ENCODE measurements at places on chromosomes 3 and 15.

DNA sequence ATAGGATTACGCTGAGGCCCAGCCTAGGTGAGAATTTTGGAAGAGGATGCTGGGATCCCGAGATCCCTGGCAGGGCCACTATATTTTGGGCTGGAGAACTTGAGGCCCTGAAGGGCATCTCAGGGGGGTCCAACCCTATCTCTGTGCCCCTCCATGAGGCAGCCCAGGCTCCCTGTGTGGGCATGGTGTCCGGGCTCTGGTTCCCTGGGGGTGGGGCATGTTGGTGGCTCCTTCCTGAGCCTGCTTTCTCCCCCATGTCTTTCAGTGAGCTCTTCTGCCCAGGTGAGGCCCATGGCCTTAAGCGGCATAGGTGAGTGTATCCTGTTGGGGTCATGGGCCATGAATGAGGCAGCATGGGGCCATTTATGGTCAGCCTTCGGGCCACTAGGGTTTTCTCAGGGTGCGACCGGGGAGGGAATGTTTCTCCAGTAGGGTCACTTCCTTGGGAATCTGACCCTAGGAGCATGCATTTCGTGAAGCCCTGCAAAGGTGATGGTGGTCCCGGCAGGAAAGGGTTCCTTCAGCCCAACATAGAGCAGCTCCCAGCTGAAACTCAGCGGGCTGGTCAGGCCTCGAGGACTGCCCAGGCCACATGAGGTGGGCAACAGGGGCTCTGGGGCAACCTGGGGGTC, 191.3 kb downstream of the UBE3A start:
- no peak for DNase-seq

- no peak for DNase-seq
Observed at GRCh38 chr3:77535116-77535515, 495.2 kb downstream of the ROBO2 start.

GRCh38 chr15:60803059-60803458, 324.1 kb upstream of the ICE2 start:
- DNase-seq: no peak

- DNase-seq: peak; percentile 13
Observed at GRCh38 chr3:78143000-78143399, 1103.1 kb downstream of the ROBO2 start.

DNA sequence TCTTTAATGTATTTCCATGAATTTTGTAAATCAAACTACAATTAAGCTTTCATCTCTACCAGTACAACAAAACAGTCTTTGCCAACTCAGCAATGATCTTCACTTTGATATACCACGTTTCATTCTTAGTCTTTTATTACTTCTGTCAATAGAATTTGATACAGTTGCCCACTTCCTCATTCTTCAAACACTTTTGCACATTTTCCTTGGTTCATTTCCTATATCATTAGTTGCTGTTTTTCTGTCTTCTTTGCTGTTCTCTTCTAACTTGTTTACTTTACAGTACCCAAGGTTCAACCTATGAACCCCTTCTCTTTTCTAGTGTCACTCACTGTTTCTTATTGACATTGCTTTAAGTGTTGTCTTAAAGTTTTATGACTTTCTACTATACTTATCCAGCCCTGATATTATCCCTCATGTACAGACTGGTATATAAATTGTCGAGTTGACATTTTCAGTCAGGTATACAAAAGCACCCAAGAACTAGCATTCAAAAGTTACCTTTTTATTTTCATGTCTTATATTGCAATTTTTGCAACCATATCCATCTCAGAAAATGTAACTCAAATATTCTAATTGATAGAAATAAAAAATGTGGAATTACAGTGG, 903.1 kb downstream of the NSUN3 start:
- DNase-seq: no peak

DNA sequence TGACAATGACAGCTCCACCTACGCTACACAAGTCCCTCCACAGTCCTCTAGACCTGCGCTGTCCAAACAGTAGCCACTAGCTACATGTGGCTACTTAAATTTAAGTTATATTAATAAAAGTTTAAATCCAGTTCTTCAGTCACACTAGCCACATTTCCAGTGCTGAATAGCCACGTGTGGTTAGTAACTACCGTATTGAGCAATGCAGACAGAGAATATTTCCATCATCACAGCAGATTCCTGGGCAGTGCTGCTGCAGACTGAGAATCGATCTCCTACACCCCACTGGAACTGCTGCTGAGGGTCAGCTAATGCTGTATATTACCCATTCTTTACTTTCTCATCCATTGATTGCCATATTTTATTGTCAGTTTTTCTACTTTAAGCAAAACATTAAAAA, 40.9 kb downstream of the HDC start:
- DNase-seq: peak; percentile 4

GRCh38 chr3:32844914-32845313, 27.1 kb downstream of the TRIM71 start:
- DNase-seq: no peak

DNA sequence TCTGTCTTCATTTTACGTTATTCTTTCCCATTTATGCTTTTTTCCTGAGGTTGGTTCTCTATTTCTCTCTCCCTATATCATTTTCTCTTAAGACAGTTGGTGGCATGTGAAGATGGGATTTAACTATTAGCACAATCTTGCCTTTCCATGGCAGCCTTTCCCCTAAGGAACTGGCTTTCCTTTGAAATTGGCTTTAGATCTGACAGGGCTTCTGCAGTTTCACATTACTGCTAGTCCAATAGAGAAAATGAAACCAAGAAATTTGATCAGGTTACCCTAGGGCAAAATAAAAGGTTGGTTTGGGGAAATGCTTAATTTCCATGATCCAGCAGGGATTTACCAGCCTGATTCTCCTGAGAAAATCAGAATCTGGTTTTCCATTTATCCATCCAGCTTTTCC, 22.7 kb upstream of the CHL1 start:
- no peak for DNase-seq

GRCh38 chr3:46847744-46848143, 15.5 kb downstream of the MYL3 start:
- no peak for DNase-seq

DNA sequence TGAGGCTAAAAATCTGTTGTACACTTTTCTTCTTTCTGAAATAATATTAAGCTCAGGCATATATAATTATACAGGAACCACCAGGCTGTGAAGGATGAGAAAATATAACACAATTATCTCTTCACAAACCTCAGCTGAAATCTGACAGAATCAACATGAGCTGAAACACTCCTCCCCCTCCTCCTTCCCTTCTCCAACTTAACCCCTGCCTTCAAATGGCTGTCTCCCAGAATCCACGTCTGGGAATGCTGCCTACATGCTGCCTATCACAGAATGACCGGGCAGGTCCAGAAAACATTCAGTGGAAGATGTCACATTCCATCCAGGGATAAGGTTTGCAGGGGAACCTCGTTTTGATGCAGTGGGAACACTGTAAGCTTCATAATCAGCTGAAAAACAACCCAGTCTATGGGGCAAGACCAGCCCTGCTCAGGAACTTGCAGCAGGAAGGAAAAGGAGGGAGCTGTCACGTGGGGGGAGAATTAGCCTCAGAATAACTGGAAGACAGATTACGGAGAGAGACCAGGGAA, 44.0 kb upstream of the SEMA6D start:
- DNase-seq: no peak

- DNase-seq: no peak
Observed at GRCh38 chr3:171150945-171151344, 124.4 kb upstream of the SLC2A2 start.

DNA sequence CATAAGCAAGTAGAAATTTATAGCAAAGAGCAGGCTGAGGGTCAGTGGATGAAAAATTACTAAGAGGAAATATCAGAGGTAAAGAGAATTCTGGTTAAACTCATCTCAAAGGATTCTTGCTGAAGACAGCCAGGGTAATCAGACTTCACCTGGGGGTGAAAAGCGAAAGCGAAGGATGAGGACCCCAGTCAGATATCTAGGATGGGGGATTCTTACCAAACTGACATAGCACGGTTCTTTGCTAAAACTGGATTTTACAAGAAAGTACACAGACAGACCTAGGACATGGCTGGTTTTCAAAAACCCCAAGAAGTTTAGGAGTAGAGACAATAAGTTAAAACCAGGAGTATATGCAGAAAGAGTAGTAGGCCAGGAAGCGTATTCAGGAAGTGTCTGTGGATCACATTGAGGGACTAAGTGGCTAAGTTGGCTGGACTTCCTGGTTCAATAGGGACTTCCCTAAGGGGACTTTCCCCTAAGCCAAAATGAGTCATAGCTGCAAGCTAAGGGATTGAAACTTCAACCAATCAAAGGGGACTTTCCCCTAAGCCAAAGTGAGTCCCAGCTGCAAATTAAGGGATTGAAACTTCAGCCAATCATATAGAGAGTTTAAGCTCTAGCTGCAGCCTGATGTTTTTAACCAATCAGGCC, 2.4 kb upstream of the CFAP91 start:
- DNase-seq: peak; percentile 62

GRCh38 chr15:85589851-85590250, 204.9 kb downstream of the KLHL25 start:
- DNase-seq: peak; percentile 29

- no peak for DNase-seq
Observed at GRCh38 chr3:141602706-141603105, 115.9 kb downstream of the RASA2 start.

DNA sequence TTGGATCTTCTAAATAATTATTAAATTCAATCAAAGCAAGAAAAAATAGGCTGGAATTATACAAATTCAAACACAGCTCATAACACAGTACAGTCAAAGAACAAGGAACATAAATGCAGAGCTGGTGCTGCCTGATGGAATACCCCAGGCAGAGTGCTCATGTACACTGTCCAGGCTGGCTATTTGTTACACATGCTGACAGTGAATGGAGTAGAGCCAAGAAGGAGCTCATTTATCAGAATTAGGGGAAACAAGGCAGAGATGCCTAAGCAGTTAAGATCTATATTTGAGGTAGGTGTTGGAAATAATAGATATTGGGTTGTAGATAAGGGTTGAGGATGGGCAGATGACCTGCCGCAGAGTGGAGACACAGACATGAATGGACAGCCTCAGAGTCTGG, 788.2 kb upstream of the ARPP21 start:
- no peak for DNase-seq

- DNase-seq: no peak
Observed at GRCh38 chr3:186058225-186058624, 50.7 kb downstream of the ETV5 start.

GRCh38 chr15:75197062-75197630, 4.5 kb upstream of the C15orf39 start:
- DNase-seq: no peak

DNA sequence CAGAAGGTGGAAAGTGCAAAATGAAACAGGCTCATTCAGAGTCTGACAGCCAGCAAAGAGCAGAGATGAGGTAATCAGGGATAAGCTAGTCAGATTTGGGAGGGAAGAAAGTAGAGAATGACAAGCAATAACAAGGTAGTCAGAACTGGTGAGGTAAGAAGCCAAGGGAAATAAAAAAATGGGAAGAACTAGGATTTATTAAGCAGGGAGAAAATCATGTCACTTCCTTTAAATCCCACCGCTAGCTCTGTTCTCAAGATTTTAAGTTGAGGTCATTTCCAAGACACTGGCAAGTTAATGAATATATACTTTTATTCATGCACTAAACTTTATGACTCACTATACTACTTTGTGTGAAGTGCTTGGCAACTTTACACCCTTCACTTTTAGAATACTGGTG, 1106.8 kb downstream of the IGSF11 start:
- no peak for DNase-seq

DNA sequence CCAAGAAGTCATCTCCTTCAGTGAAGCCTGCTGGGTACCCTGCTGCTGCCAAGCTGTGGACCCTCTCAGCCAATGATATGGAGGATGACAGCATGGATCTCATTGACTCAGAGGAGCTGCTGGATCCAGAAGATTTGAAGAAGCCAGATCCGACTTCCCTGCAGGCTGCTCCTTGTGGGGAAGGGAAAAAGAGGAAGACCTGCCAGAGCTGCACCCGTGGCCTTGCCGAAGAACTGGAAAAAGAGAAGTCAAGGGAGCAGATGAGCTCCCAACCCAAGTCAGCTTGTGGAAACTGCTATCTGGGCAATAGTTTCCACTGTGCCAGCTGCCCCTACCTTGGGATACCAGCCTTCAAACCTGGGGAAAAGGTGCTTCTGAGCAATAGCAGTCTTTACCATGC, 13.7 kb upstream of the ANP32A start:
- no peak for DNase-seq

DNA sequence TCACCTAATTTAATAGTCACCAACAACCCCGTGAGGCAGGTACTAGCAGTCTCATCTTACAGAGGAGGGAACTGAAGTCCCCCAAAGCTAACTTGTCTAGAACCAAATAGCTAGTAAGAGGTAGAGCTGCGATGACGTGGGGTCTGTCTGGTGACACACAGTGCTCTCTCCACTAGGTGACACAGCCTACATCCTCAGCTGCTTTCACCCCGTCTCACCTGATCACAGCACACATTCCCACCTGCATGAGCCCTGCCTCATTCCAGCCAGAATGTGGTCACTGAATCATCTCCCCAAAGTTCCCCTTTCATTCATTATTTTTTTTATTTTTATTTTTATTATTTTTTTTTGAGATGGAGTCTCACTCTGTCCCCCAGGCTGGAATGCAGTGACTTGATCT, 21.3 kb upstream of the MAGEF1 start:
- no peak for DNase-seq

- DNase-seq: no peak
Observed at GRCh38 chr3:57956833-57957174, 51.4 kb upstream of the FLNB start.

DNA sequence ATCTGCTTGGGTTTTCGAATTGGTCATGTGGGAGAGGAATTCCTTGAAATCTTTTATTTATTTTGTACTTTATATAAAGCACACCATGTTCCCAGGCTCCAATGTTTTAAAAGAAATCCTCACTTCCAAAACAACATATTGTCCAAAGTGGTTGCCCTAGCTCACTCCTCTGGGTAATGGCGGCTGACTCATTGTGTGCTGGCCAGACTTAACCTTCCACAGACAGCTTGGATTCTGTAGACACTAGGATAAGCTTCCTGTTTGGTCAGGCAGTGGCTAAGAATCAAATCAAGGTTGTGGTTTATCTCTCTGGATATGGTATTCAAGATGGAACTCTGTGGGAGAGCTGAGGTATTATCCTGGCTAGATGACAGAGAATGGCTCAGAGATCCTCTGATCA, 55.8 kb upstream of the FAM98B start:
- peak; percentile 97 for DNase-seq

- no peak for DNase-seq
Observed at GRCh38 chr15:66999046-66999968, 66.1 kb upstream of the SMAD3 start.

Measured in ELR (cell line).